ENCODE measurements at places on chromosomes 2 and 18.

GRCh38 chr2:232368311-232368731 is 10.2 kb upstream of the ALPP start:
- DNase-seq = no peak

- no peak for DNase-seq
These were observed 344.9 kb downstream of the CYRIA start for GRCh38 chr2:16320716-16321115.

DNA sequence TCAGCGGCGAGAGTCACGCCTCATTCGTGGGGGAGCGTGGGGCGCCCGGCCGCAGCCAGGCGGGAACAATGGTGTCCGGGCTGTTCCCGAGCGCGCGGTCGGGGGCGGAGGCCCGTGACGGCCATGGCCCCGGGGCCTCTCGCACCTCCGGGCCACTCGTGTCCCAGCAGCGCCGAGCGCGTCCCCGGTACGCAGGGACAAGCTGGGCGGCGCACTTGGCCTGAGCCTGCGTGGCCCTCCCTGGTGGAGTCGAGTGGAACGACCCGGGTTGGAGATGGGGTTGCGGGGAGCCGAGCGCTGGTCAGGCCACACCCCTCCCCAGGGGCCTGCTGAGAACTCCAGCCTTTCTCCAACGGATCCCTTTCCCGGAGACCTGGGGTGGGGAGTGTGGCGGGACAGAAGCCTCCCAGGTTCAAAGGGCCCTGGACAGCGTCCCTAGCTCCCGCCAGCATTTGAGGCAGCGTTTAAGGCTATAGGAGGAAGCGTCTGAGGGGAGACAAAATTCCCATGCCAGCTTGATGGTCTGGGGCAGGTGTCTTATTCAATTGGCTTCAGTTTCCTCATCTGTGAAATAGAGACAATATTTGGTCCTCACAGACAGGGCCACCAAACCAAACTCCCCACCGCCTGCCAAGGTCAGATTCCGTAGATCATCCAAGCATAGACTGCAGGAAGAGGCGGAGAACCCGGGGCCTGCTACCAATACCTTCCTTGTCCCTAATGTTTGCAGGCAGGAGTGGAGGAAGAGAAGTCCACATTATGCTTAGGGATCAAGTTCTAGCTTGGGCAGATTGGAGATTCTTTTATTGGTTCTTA is 553 bp downstream of the CNDP2 start:
- no peak for DNase-seq

DNA sequence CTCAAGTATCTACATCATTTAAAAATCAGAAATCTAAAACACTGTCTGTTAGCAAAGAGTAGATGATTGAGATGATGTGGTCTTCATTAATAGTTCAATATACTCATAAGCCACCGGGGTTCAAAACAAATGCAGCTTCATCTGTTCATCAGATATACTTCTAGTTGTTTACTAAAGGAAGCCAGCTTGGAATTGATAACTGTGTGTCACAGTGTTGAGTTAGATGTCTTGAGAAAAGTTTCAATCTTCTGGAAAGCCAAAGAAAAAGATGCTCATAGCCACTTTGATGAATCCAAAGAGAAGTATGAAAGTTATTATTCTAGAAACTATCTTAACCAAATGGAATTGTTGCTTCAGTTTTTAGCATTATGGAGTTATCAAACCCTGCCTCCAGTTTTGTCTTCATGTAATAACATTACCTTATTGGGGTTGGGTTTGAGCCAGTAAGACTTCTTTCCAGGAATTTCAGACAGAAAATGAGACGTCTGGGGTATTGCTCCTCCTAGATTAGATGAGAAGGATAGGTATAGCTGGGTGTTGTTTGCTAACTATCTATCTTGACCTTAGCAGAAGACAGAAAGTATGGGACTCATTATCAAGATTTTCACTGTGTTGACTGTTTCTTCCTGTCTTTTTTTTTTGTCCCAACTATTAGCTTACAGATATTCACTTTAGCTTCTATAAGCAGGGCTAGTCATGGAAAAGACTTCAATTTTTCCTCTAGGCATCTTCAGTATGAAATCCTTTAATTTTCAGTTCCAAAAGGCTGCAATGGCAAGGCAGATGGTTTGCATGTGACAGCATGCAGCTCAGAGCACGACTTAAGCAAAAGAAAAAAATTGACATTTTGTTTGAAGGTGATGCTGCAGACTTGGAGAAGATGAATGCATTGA is 66.5 kb downstream of the LNPK start:
- no peak for DNase-seq

DNA sequence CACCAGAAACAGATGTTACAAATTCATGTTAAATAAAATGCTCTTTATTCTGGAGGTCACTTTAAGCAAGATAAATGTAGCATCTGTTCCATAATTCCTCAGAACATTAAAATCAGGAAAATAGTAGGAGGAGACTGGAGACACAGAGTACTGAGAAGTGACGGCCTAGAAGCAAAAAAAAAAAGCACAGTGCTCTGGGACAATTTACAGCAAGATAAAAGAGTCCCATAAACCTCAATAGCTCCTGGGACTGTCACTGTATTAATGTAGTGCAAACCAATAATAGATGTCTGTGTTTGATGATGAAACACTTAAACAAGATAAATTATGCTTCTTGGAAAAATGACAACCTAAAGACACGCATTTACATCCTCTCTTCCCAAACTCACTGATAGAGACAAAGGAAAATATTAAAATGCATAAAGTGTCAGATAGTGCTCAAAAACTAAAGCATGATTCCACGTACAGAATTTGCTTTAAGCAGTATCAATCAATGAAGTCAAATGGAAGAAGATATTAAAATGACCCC is 338.8 kb upstream of the REG3G start:
- no peak for DNase-seq

DNA sequence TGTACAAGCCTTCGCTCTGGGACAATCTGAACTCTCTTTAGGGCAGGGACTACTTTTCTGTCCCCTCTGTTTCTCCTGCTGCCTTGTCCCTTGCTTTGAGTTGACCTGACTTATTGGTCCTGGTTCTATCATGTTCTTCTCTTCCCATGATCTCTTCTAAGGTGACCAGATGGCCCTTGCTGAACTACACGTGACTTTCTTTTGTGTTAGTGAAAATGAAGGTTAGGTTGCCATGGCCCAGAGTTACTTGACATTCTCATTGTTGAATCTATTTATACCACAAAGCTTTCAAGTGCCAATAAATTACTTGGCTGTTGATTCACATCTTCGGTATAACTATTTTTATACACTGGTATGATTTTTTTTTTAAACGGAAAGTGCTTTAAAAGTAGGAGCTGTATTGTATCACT is 24.4 kb downstream of the MRPL33 start:
- DNase-seq = no peak

GRCh38 chr2:234973008-234973407 is 21.2 kb downstream of the SH3BP4 start:
- DNase-seq = no peak

- DNase-seq = no peak
These were observed 113.6 kb downstream of the MEP1B start for GRCh38 chr18:32303400-32303799.

DNA sequence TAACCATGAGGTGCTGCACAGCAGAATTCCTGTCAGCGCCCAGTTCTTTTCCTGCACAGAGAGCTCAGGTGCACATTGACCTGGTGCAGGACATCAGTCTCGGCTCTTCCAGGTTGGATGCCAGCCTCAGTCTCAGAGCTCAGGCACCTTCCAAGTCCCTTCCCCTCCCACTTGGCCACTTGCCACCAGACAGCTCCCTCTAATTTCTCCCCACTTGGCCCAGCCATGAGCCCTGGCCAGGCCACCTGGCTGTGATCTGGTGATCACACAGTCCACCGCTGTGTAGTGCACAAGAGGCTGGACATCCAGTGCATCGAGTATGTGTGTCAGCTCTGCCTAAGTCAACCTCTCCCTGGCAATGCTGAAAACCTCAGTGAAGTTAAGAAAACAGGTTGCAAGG is 336.6 kb upstream of the MYT1L start:
- no peak for DNase-seq

- no peak for DNase-seq
These were observed 274.8 kb downstream of the PDE11A start for GRCh38 chr2:177797808-177798207.

DNA sequence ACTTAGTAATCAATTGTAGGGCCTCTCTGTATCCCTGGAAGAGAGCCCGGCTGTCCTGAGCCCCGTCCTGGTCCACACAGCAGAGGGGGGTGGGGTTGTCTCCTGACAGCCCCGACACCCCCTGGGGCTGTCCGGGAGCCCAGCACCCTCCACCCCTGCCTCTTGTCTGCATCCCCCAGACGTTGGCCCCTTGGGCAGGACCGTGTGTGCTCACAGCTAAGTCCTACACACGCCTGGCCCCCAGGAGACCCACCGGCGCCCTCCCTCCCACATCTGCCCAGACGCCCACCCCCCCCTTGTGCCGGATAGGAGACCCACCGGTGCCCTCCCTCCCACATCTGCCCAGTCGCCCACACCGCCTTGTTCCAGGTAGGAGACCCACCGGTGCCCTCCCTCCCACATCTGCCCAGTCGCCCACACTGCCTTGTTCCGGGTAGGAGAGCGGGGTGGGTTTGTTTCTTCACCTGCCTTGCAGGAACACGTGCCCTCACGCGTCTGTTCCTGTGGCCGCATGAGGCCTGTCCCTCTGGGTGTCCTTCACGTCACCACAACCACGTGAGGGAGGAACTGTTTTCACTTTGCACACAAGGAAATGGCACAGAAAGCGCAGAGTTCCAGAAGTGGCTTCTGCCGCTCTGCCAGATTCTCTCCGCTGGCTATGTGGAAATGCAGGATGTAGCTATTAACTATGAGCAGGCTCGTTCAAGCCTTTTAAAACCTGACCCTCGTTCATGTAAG is 61.1 kb upstream of the NFATC1 start:
- DNase-seq = no peak

DNA sequence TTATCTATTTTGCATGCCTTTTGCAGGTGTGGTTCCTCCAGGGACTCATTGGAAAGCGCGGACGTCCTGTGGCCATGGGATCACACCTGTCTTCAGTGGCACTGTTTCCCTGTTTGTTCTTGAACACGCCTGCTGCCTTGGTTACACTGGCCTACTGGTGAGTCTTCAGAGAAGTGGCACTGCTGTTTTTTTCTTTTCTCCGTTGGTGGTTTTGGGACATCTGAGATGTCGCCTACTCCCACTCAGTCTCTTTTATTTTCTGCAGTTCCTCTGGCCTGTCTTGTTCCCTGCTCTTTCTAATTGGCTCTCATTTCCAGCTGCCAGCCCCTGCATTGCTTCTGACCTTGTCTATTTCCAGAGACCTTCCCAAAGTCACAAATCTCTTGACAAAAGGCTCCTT is 35.7 kb upstream of the POU3F3 start:
- DNase-seq = no peak
